ENCODE measurements at places on chromosomes 12 and 14. TPM values are rescaled to one million over a fixed set of nuclear protein-coding genes. Genes with fewer than 3 reads are reported as not detected.

Gene RAB5B
- total RNA-seq: 182 TPM

Gene SERPINA9
- total RNA-seq: not detected

Gene KLRC4
- total RNA-seq: 1.1 TPM

Gene TAS2R10
- total RNA-seq: 0.92 TPM

Gene NELL2
- 12.5 TPM for total RNA-seq

Gene PPM1H
- 73.4 TPM for total RNA-seq

Gene RAD9B
- 0.35 TPM for total RNA-seq

Gene GALNT16
- 4.1 TPM for total RNA-seq

Gene RGS6
- 1.1 TPM for total RNA-seq

Gene SERPINA4
- total RNA-seq: 133 TPM

Gene PRKD1
- total RNA-seq: 20.3 TPM

Gene AICDA
- 2.2 TPM for total RNA-seq

Gene ST8SIA1
- 2.4 TPM for total RNA-seq

Gene CCDC184
- total RNA-seq: 5.2 TPM

Gene DPY19L2
- total RNA-seq: 5.4 TPM

Gene AMHR2
- total RNA-seq: 0.60 TPM

Gene SLCO1C1
- total RNA-seq: 0.09 TPM

Gene ATXN7L3B
- 45.9 TPM for total RNA-seq

Gene CLEC14A
- total RNA-seq: 18.6 TPM

Gene AKAP3
- 1.0 TPM for total RNA-seq

Gene OTOGL
- 0.20 TPM for total RNA-seq

Gene GLIPR1L1
- not detected for total RNA-seq

Gene KCNC2
- not detected for total RNA-seq

Gene PMEL
- total RNA-seq: 2.9 TPM

Gene PRB2
- total RNA-seq: not detected

Gene OR11H6
- total RNA-seq: not detected

Gene VPS37B
- 45.8 TPM for total RNA-seq

Gene KCNJ8
- total RNA-seq: 15.0 TPM

Gene OAS2
- 5.8 TPM for total RNA-seq

Gene TAS2R7
- not detected for total RNA-seq

Gene KLRC2
- 0.32 TPM for total RNA-seq

Gene FOXA1
- total RNA-seq: 17.3 TPM

Gene ARHGAP9
- 20.4 TPM for total RNA-seq

Gene RDH12
- 166 TPM for total RNA-seq

Gene INSM2
- total RNA-seq: not detected

Gene SLC25A21
- total RNA-seq: 1.6 TPM

Data from mucosa of gallbladder (tissue), 1 donor.